ENCODE measurements at places on chromosomes 5 and 9. TPM values are rescaled to one million over a fixed set of nuclear protein-coding genes. Genes with fewer than 3 reads are reported as not detected.

GIN1 gene
- 14.4 TPM for total RNA-seq

GABRA6 gene
- not detected for total RNA-seq

CCL19 gene
- total RNA-seq: not detected

GRCh38 chr5:110203661-110204060 is 513.9 kb downstream of the MAN2A1 start:
- no peak for DNase-seq

- peak; percentile 31 for DNase-seq
Measured at GRCh38 chr5:157575381-157576020, at the start of gene ADAM19. Gene ADAM19, minus strand, starts transcription at chr5:157575775. Its CDS starts 79 bp downstream, at chr5:157575696.

DNA sequence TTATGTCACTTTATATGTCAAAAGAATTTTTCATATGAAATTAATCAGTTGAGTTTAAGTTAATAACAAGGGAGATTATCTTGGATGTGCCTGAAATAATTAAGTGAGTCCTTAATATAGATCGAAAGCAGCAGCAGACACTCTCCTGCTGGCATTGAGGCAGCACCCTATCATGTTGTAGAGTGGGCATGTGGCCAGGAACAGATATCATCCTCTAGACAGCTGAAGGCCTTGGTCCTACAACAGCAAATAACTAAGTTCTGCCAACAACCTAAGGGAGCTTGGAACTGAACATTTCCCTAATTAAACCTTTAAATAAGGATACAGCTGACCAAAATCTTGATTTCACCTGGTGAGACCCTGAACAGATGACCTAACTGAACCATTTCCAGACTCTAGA is 25.8 kb upstream of the UGT3A1 start:
- no peak for DNase-seq

- no peak for DNase-seq
Measured at GRCh38 chr5:101664071-101664791, 631.9 kb downstream of the SLCO4C1 start.

- peak; percentile 44 for DNase-seq
Measured at GRCh38 chr9:8686516-8686915, 886.9 kb upstream of the DMAC1 start.

GRCh38 chr5:6832994-6833393 is 119.8 kb downstream of the TENT4A start:
- no peak for DNase-seq
